ENCODE measurements at places on chromosomes 7 and 10. TPM values are rescaled to one million over a fixed set of nuclear protein-coding genes. Genes with fewer than 3 reads are reported as not detected.
A peak's percentile ranks its signal among the peaks of the same experiment; 100 is the strongest.

DNA sequence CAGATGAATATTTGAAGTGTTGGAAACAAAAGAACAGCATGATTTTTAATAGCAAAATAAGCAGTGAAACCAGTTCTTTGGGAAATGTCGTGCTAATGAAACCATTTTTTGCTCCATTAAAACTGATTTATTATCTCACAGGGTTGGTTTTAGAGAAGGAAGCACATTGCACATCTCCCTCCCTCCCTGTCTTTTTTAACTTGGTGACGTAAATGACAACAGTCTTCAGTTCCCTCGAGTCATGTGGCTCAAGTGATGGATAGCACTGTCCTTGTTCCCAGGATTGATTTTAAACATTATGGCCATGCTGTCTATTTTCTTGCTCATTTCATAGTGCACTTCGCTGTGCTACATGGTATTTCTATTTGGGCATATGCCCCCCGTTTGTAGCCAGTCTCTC is 105.9 kb downstream of the DOCK1 start:
- H3K4me1 ChIP-seq, result peaks cover 9% of the 10 kb centered on the region
- H3K4me3 ChIP-seq, result no peak overlapping the region
- H3K27me3 ChIP-seq, result no peaks in the 10 kb centered on the region

DNA sequence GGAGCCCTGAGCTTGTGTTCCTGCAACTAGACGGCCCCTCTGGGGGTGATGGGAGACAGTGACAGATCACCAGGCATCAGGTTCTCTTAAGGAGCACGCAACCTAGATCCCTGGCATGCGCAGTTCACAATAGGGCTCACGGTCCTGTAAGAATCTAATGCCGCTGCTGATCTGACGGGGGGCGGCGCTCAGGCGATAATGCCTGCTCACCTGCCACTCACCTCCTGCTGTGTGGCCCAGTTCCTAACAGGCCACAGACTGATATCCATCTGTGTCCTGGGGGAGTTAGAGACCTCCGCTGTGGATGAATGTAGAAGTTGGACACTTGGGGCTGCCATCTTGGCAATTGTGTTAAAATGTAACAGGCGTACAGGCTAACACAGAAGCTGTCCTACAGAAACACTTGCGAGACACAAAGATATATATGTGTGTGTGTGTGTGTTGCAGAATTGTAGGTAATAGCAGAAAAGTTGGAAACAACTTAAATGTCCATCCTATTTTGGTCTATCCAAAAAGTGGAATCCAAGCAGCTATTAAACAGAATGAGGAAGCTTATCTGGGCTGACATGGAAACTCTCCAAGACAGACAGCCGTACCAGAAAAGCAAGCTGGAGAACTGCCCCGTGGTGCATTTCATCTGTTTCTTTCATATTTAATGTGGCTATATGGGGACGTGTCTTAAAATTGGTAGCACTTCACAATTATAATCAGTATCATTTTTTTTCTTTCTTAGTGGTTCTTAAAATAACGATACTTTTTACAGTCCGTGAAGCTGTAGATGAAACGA is 82.8 kb downstream of the MKI67 start:
- no peak overlapping the region for H3K4me3 ChIP-seq
- peaks cover 21% of the 10 kb centered on the region for H3K27me3 ChIP-seq
- no peak overlapping the region for H3K27ac ChIP-seq
- no peak for DNase-seq
- H3K4me1 ChIP-seq, result no peaks in the 10 kb centered on the region
- no peaks in the 10 kb centered on the region for H3K36me3 ChIP-seq

DNA sequence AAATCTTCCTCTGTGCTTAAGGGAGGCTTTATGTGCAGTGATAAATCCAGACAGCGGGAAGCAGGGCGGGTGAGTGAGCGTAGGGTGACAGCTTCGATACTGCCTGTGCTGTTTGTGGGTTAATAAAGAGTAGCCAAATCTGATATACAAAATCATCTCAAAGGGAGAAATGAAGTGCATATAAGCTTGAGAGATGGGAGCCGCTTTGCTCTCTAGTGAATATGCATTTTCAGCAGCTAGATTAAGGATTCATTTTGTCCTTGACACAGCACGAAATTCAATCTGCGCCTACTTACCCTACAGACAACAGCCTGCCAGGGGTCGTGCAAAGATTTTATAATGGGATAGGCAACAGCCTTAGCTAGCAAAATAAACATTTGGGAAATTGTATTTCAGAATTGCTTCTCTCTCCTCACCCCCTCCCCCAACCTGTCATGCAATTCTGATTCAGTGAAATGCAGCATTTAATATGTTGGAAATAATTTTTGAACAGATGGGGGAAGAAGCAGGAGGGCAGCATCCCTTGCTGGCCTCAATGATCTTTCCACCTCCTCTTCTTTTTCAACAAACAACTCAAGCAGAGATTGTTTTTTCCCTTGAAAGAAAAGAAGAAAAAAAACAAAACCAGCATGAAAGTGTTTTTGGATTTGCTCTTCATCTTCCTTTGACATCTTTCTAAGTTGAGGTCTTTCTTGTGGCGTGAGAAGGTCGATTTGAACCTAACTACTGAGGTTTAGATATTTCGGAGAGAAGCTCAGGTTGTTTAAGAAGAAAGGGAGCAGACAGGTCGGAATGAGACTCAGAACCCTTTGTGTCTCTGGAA is 117.9 kb downstream of the AOAH start:
- H3K27ac ChIP-seq, result no peak overlapping the region
- no peaks in the 10 kb centered on the region for H3K36me3 ChIP-seq
- peaks cover 4% of the 10 kb centered on the region for H3K27me3 ChIP-seq

GRCh38 chr7:107613948-107614347 is 33.9 kb downstream of the BCAP29 start:
- peaks cover 36% of the 10 kb centered on the region for H3K4me1 ChIP-seq
- peak; percentile 14 for DNase-seq
- no peaks in the 10 kb centered on the region for H3K27me3 ChIP-seq
- H3K4me3 ChIP-seq, result peak overlapping the region; percentile 37
- H3K27ac ChIP-seq, result peak overlapping the region; percentile 82

DNA sequence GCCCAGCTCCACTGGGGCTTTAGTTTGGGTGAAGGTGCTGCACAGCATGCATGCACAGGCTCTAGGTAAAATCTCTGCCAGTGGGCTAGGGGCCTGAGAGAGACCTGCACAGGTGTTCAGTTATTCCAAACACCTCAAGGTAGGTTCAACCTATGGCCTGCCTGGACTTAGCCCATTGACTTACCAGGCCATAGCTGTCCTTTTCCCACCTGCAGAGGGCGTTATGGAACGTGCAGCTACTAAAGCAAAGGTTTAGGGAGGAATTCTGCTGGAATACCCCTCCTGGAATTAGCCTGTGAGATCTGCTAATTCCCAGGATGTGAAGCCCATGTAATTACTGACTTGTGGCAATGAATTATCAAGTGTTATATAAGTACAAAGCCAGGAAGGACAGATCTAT is 3.6 kb downstream of the VWC2 start:
- H3K27me3 ChIP-seq, result peaks cover 3% of the 10 kb centered on the region
- no peak overlapping the region for H3K27ac ChIP-seq
- no peak overlapping the region for H3K4me3 ChIP-seq
- no peak for DNase-seq
- H3K4me1 ChIP-seq, result no peaks in the 10 kb centered on the region

DNA sequence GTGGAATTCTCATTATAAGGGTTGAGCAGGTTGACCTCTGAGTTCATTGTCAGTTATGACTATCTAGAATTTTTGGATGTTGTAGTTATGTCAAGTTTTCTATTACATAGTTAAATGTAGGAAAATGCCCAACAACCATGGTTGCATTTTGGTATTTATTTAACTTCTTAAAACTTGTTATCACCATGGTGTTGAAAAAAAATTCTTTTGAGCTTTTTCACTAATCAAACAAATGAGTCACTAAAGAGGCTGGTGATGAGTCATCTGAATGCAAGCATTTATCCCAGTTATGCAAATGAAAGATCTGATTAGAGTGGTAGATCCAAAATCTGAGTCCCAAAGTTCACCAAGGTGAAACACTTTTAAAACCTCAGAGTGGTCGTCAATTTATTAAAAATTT is 624.7 kb upstream of the IGFBP3 start:
- no peak overlapping the region for H3K4me3 ChIP-seq
- H3K36me3 ChIP-seq, result no peaks in the 10 kb centered on the region
- peak; percentile 73 for DNase-seq
- H3K27me3 ChIP-seq, result peaks cover 1% of the 10 kb centered on the region
- H3K27ac ChIP-seq, result peak overlapping the region; percentile 94
- H3K4me1 ChIP-seq, result peaks cover 33% of the 10 kb centered on the region

NPS gene
- total RNA-seq, result not detected

ZNF722 gene
- total RNA-seq, result not detected

GPRIN2 gene
- total RNA-seq, result not detected

SBDS gene
- total RNA-seq, result 212 TPM

FAM237B gene
- not detected for total RNA-seq
